Effector CD4-positive, alpha-beta T cell (primary cell): ENCODE measurements at places on chromosomes 2 and 18.

DNA sequence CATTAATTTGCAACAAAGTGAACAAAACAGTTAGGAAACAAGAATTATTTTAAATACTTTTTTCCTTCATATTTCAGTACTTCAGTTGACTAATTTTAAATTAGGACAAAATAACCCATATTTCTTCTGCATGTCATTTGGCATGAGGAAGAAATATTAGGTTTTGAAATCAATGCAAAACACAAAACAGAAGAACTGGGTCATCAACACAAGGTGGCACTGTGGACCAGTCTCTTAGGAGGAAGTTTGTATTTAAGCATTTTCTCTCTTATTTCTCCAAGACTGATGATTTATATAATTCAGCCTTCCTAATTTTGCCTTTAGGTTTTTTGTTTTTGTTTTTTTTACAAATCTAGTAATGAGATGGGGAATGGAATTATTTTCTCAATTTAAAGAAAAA is 352.8 kb upstream of the KCNH7 start:
- no peak for DNase-seq

DNA sequence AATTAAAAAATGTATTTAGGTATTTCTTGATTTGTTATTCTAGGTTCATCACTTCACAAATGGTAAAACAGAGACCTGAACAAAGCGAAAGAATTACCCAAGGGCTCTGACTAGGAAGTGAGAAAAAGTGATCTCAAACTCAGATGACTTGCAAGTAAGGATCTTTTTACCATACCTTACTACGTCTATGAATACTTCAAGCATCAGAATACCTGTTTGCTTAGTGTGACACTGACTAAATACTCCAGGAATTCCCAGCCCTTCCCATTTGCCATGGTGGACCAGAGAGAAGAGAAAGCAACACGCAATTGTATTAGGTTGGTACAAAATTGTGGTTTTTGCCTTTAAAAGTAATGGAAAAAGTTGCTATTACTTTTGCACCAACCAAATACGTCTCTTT is 35.8 kb upstream of the FIGN start:
- no peak for DNase-seq

DNA sequence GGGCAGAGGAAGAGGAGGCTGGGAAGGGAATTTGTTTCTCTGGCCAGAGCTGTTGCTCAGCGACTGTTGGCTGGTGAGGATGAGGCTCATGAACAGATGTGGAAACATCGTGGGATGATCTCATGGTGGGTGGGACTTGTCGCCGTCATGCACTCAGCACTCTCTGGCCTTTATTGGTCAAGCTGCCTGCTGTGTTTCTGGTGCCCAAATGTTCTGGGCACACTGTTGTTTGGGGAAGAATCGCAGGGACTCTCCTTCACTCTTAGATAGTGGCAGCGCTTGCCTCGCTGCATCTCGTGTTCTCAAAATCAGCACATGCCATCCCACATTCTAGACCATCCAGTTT is 145.6 kb downstream of the AGAP1 start:
- no peak for DNase-seq

- no peak for DNase-seq
Observed at GRCh38 chr2:58866040-58866439, 624.9 kb upstream of the FANCL start.

DNA sequence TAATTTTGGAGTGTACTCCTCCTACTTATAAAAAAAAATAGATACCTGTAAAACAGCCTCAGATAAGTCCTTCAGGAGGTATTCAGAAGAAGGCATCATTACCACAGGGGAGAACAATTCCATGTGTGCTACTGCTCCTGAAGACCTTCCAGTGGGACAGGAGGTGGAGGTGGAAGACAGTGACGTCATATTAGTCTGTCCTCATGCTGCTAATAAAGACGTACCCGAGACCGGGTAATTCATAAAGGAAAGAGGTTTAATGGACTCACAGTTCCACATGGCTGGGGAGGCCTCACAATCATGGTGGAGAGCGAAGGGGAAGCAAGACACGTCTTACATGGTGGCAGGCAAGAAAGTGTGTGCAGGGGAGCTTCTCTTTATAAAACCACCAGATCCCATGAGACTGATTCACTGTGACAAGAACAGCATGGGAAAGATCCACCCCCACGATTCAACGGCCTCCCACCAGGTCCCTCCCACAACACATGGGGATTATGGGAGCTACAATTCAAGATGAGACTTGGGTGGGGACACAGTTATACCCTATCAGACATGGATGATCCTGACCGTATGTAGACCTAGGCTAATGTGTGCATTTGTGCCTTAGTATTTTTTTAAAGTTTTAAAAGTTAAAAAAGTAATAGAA is 98.4 kb downstream of the NDUFA10 start:
- DNase-seq, result no peak

- DNase-seq, result no peak
Observed at GRCh38 chr2:172513524-172513900, 42.4 kb upstream of the PDK1 start.

GRCh38 chr2:113283704-113284284 is 5.1 kb upstream of the PAX8 start:
- no peak for DNase-seq

GRCh38 chr2:65032019-65032975 is 23.9 kb upstream of the CEP68 start:
- no peak for DNase-seq

DNA sequence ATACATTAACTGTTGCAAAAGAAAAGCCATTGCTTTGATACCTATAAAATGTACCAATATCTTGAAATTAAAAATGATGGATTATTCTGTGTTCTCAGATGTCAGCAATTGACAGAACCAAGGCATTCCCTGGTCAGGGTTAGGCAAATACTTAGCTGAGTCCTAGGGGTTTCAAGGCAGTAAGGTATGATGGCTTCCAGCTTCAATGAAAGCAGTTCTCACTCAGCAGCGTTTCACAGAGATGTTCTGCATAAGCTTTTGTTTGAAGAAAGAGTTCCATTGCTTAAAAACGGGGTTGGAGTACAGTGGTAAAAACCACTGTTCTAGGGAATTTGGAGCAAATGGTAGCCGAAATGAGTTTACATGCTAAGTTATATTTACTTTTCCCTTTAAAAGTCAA is 17.0 kb upstream of the KANSL1L start:
- DNase-seq, result no peak

DNA sequence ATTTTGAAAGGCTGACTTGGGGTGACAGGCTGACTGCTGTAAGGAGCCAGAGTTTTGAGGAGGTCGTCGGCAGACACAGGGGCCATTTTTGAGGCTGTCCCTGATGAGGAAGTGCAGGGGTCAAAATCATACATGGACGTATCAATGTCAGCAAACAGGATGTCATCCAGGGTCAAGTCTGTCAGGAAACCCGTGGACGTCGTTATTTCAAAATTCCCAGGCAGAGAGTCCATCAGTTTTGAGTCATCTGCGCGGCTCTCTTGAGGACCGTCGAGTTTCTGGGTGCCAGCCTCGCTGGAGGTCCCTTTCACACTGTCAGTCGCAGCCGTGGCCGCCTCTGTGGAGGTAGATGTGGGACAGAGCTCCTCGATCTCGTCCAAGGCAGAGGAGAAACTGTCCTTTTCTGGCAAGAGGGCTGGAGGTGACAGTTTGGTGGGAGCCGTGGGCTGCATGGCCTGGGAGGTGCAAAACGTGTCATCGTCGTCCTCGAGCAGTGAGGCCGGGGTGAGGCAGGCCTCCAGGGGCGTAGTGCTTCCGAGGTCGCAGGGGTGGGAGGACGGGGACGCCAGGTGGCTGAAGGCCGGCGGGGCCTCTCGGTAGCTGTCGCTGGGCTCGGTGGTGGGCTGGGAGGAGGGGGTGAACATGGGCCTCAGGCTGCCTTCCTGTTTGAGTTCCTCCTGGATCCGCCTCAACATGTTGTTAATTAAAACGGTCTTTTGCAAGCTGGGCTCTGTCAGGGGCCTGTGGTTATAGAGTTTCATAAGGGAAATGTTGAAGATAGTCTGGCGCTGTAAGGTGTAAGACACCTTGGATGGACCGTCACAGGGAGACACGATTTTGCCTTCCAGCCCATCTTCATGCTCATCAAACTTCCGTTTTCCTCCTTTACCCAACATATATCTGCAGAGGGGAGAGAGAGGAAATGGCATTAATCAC is 17.5 kb downstream of the SERTAD2 start:
- DNase-seq, result no peak

GRCh38 chr18:77100751-77101355 is 31.7 kb downstream of the MBP start:
- peak; percentile 36 for DNase-seq

GRCh38 chr2:45712570-45712969 is 61.1 kb downstream of the PRKCE start:
- DNase-seq, result no peak

- no peak for DNase-seq
Observed at GRCh38 chr2:227719641-227720040, 1.8 kb upstream of the SLC19A3 start.

DNA sequence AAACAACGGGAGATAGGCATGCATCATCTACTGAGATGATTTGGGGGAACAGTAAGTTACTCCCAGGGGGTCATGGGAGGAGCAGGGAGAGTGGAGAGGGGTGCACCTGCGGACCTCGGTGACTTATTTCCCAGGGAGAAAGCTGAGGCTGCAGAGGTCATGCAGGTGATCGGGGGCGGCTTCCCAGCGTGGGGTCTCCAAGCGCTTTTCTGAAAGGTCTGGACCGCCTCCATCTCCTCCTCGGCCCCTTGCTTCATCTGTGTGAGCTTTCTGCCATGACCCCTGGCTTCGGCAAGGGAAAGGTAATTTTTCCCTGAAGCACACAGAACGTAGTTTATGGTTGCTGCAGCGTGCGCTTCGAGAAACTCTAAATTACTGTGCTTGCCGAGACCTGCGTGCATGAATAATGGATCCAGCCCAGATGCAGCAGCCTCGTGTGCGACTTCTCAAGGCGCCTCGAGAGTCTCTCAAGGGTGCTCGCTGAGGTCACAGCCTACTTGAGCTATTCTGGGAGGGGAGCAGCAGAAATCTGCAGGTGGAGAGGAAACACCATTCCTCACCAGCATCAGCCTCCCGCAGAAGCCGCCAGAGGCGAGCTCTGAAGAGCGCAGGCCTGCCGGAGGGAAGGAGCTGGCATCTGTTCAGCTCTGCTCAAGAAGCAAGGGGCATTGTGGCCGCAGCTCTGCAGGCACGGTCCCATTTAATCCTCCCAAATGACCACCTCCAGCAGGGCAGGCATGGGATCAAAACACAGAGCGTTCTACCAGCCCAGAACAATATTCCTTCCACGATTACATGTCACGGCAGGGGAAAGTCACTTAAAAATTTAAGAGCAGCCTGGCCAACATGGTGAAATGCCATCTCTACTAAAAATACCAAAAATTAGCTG is 308.4 kb upstream of the MYT1L start:
- DNase-seq, result no peak

DNA sequence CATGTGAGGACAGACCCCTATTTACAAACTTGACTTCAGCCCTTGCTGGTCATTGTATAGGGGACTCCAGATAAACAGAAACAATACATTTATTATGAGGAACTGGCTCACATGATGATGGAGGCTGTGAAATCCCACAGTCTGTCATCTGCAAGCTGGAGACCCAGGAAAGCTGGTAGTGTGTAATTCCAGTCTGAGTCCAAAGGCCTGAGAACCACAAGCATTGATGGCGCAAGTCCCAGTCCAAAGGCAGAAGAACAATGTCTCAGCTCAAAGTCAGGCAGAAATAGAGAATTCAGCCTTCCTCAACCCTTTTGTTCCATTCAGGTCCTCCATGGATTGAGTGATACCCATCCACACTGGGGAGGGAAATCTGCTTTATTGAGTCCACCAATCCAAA is 28.1 kb upstream of the SPP2 start:
- DNase-seq, result no peak
